ENCODE measurements at places on chromosomes 1 and 21.

- no peak for DNase-seq
Measured at GRCh38 chr1:3955196-3955772, 55.2 kb upstream of the C1orf174 start.

DNA sequence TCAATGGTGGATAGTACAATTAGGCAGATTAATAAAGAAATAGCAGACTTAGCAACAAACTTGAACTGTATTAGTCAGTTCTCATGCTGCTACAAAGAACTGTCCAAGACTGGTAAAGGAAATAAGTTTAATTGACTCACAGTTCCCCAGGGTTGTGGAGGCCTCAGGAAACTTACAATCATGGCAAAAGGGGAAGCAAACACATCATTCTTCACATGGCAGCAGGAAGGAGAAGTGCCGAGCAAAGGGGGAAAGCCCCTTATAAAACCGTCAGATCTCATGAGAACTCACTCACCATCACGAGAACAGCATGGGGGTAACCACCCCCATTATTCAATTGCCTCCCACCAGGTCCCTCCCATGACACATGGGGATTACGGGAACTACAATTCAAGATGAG, 27.1 kb upstream of the PDE4B start:
- DNase-seq, result no peak

GRCh38 chr1:96927125-96927524, 205.5 kb downstream of the PTBP2 start:
- no peak for DNase-seq

DNA sequence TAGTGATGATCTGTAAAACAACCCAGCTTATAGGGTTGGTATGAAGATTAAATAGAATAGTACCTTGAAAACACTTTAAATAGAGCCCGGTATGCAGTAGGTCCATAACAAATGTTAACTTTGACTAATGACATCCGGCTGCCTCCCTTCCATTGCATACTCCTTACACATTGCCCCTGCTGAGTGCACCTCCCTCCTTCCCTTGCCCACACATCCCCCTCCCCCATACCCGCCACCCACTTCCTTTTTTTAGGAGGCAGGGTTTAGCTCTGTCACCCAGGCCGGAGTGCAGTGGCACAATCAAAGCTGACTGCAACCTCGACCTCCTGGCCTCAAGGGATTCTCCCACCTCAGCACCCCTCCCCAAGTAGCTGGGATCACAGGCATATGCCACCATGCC, 24.4 kb upstream of the ZC3H12A start:
- DNase-seq, result no peak

- DNase-seq, result no peak
Measured at GRCh38 chr1:81976539-81976938, 175.8 kb downstream of the ADGRL2 start.

DNA sequence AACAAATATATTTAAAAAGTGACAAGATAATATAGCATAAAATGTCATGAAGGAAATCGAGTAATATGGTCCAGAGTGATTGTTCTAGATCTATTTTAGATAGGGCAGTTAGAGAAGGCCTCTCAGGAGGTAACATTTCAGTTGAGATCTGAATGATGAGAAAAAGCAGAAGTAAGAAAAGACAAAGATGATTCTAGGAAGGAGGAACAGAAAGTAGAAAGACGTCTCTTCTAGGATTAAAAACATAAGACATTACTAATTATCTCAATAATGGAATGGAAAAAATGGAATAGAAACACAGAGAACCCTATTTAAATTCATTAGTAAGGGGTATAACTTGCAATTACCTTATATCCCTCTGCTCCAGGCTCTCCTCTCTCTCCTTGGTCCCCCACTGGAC, 130.0 kb upstream of the ZNHIT6 start:
- no peak for DNase-seq

DNA sequence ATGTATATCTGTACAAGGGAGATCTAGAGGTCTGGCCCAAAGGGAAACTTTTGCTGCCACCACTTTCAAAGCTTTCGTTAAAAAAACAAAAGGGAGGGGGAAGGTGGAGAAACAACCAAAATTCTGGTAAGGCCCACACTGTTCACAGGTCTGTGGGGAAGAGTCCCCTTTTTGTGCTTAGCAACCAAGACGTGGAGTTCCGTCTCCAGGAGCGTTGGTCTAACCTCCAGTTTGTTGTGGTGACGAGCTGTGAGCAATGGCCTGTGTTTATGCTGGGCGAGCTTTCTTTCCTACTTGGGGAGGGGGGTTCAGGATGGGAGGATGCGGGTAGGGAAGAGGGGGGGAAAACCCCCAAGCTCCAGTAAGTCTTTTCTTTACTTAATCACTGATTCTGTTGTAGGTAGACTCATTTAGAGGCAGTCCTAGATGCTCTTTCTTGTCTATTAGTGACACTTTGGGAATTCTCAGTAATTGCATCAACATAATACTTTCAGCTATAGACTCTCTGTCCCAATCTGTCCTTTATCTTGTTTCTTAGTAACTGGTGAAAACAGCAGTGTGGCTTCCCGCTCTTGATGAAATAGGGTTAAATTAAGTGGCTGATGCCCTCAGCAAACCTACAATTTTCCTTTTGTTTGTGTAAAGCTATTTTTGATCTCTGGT, 1.5 kb downstream of the HIPK1 start:
- DNase-seq, result peak; percentile 38

DNA sequence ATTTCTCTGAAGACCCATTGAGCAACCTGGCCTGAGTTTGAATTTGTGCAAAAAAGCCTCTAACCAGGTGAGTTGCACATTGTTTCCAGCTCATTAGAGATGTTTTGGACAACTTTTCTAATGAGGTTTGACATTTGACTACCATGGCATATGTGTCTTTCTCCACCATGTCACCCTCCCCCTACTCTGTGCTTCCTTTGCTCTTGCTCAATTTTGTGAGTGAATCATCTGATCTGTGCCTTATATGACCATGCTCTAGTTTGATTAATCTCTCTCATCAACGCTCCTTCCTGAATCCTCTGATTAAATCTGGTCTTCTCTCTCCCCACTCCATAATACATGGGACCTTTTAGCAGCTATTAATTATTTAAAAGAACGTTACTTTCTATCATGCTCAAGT, 144.8 kb upstream of the SAMSN1 start:
- no peak for DNase-seq

DNA sequence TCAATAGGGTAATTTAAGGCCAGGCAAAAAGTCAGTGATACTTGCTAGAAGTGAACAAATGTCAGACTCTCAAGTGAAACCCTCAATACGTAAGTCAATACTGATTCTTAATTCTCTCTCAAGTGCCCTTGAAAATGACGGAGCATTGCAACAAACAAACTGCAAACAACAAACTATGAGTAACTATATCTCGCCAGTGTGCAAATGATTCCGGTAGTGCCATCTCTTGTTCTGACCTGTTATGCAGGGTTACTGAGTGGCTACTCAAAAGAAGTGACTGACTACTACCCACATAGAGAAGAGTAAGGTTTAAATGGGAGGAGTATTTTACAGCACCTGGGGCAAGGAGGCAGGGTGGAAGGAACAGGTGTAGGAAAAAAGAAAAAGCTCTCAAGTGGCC, 1.6 kb downstream of the SLC19A2 start:
- DNase-seq, result no peak

DNA sequence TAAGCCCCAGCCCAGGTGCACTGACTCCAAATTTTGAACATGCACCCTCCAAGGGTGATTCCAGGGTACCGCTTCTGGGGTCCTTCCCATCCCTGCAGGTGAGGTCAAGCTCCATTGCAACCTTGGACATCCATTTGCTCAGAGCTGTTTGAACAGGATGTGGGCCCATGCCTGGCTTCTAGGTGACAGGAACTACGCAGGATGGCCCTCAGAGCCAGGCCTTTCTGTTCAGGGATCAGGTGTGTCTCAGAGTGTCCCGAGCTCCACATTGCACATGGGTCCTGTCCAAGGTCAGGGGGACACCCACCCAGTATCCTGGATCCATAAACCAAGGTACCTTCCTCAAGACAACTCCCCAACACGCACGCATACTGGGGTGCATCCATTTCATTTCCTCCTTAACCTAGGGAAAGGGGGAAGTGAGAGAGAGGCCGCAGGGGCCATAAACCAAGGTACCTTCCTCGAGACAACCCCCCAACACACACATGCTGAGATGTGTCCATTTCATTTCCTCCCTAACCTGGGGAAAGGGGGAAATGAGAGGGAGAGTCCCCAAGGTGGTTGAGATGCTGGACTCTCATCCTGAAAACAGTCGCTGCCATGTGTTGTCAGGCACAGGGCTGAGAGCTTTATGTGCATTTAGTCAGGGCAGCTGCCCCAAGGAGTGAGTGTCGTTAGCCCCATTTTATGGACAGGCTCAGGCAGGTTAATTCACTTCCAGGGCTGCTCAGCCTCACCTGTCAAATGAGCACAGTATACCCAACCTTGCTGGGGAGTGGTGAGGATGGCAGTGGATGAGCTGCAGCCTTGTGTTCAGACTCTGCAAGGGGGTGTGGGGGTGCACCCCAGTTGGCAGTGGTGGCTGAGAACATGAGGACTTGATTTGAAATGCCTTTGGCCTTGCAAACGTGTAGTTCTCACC, 2.1 kb downstream of the SLC66A1 start:
- DNase-seq, result no peak

GRCh38 chr21:16773206-16773605, 739.6 kb upstream of the CXADR start:
- DNase-seq, result no peak

DNA sequence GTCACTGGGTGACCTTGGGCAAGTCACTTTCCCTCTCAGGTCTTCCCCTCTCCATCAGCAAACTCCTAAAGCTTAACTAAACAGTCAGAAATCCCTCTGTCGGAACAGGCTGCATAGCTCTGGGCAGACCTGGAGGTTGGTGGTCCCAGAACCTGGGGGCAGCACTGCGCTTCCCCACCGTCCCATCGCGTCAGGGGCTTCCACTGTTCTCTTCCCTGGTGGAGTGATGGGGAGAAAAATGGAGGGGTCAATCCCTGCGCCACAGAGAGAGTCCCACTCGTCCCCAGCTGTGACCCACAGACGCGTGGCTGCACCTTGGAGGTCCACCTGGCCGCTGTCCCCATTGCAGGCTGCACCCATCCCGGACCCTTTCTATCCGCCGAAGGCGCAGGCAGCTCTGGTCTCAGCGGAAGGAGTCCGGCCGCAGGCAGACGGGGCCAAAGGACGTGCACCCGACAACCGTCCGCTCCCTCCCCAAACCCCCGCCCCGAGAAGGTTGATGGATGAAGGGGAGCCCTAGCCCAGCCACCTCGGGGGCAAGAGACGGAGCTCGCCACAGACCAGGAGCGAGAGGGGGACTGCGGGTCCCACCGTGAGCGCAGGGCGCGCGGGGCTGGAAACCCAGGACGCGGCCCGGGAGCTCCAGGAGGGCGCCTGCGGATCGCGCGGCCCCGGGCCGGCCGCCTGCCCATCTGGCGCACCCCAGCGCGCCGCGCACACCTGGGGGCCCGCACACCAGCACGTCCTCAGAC, 588 bp upstream of the WNT3A start:
- no peak for DNase-seq

- peak; percentile 12 for DNase-seq
Measured at GRCh38 chr1:158112994-158113758, 67.5 kb upstream of the CD1D start.

- no peak for DNase-seq
Measured at GRCh38 chr1:79262745-79263258, 256.3 kb upstream of the ADGRL4 start.

DNA sequence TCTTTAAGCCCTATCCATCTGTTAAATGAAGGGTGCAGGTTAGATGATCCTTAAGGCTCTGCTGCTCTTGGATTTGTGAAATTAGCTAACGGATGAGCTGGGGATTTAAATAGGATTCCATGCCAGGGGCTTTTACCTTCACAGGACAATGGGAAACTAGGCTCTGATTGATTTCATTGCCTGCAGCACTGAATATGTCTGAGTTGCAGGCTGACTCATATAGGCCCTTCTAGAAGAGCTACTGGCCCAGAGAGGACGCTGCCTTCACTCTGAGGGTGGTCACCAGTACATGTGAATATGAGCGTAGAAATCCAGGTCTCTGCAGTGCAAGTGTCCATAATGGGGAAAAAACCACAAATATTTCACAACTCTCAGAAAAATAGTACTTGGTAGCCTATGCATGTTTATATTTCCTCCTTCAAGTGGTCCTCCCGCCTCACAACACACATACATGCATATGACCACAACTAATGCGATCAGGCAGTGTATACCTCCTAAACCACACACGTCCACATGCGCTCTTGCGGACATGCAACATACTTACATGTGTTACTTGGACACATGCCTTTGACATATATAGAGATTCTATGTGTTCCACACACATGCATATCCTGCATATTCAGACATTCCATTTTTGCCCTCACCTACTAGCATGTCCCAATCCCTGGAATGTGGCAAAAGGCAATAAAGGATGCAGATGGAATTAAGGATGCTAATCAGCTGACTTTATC, 233.8 kb upstream of the JUN start:
- DNase-seq, result no peak

DNA sequence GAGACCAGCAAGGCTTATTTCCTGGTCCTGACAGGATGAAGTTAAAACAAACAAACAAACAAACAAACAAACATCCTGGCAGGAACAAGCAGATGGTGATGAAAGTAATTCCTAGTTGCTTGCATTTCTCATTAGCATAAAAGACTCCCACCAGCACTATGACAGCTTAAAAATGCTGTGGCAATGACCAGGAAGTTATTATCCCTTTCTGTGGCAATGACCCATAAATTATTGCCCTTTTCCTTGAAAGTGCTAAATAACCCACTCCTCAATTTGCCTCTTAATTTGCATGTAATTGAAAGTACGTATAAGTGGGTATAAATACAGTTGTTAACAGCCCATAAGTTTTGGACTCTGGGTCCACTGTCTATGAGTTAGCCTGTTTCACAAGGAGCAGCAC, 727.6 kb upstream of the NEGR1 start:
- DNase-seq, result no peak

DNA sequence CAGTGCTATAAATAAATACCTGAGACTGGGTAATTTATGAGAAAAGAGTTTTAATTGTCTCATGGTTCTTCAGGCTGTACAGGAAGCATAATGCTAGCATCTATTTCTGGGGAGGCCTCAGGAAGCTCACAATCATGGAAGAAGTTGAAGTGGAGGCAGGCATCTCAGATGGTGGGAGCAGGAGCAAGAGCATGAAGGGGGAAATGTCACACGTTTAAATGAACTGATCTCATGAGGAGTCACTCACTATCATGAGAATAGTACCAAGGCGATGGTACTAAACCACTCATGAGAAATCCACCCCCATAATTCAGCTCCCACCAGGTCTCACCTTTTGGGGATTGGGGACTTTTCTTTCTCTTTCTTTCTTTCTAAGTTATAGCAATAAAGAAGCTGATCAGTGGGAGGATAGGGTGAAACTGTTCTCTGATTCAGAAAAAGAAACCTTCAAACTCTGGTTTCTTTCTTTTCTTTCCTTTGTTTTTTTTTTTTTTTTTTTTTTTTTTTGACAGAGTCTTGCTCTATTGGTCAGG, 17.1 kb upstream of the SPAG17 start:
- DNase-seq, result no peak

DNA sequence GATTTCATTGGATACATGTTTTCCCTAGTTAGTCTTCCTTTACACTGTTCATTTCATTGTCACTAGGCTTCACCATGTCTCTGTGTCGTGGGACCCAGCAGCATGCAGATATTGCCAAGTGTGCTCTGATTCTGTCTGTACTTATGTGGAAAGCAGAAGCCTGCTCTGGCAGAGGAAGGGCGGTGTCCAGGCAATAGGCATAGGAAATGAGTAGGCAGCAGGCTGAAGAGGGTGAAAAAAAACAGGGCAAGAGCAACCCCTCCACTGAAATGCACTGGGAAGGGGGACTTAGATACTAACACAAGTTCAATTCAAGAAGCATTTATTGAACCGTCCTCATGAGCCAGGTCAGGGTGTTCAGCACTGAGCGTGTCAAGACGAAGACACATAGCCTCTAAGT, 85.2 kb upstream of the VAV3 start:
- no peak for DNase-seq

GRCh38 chr1:45802343-45803298, 791 bp upstream of the MAST2 start:
- DNase-seq, result no peak
